Keratinocyte (primary cell): ENCODE measurements at places on chromosomes 11 and 22. TPM values are rescaled to one million over a fixed set of nuclear protein-coding genes. Genes with fewer than 3 reads are reported as not detected.
A peak's percentile ranks its signal among the peaks of the same experiment; 100 is the strongest.

ASCL2 gene
- 0.07 to 0.36 TPM (median 0.26 TPM) in 3 replicates for polyA plus RNA-seq

FOLR1 gene
- 0.13 to 0.50 TPM (median 0.33 TPM) in 3 replicates for polyA plus RNA-seq

DNA sequence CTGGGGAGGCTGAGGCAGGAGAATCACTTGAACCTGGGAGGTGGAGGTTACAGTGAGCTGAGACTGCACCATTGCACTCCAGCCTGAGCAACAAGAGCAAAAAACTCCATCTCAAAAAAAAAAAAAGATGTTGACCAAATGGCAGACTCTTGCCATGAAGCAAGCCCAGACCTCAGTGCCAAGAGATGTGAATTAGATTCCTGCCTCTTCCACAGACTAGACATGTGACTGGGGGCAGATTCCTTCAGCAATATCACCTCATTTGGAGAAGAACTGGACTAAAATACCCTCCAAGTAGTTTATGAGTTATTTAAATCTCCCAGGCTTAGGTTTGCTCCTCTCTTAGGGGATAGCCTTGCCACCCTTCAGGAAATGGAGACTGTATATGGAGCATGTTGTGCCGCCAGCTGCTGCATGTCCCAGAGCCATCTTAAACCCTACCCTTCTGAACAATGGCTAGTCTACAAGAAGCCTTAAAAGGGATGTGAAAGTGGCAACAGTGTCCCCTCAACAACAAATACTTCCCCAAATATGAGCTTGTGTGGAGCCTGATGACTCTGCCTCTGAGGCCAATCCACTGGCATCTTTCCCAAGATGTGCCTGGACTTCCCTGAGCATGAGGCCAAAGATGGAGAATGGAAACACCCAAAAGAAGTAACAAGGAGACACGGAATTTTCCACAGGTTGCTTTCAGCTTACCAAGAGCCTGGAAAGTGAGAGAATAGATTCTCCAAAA is 763 bp upstream of the MS4A7 start:
- no peaks in the 10 kb centered on the region for H3K36me3 ChIP-seq
- no peak for DNase-seq
- H3K27ac ChIP-seq, result no peak overlapping the region
- H3K4me1 ChIP-seq, result no peaks in the 10 kb centered on the region

DNA sequence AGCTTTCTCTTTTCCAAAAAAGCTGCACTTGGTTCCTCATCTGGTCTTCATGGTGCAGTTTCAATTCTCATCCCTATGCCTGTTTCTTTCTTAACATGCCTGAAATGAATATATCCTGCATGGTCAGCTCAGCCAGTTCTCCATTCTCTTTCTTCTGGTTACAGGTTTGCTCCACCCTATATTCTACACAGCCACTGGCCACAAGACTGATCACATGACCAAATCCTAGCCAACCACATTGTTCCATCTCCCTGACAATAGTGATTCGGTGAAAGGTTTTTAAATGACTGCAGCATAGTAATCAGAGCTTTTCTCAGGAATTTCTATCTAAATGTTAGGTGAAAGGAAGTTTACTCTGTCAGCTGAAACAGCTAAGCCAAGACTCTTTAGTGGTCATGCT is 891.4 kb downstream of the METTL15 start:
- no peaks in the 10 kb centered on the region for H3K27me3 ChIP-seq
- no peak overlapping the region for H3K27ac ChIP-seq
- DNase-seq, result no peak

KLHDC7B gene
- 0.01 to 0.08 TPM in 2 of 3 replicates, not detected in the other for polyA plus RNA-seq

NAALAD2 gene
- not detected in 3 replicates for polyA plus RNA-seq

- DNase-seq, result no peak
- no peak overlapping the region for H3K4me3 ChIP-seq
- no peaks in the 10 kb centered on the region for H3K27me3 ChIP-seq
- no peaks in the 10 kb centered on the region for H3K4me1 ChIP-seq
- H3K36me3 ChIP-seq, result no peaks in the 10 kb centered on the region
Measured at GRCh38 chr11:84117394-84117793, 831.2 kb upstream of the CCDC90B start.

POU2F3 gene
- 0.61 to 0.96 TPM (median 0.90 TPM) in 3 replicates for polyA plus RNA-seq

GRCh38 chr11:88535916-88536547 is 198.5 kb upstream of the CTSC start:
- no peak overlapping the region for H3K4me3 ChIP-seq
- H3K27me3 ChIP-seq, result no peaks in the 10 kb centered on the region
- H3K36me3 ChIP-seq, result no peaks in the 10 kb centered on the region

DNA sequence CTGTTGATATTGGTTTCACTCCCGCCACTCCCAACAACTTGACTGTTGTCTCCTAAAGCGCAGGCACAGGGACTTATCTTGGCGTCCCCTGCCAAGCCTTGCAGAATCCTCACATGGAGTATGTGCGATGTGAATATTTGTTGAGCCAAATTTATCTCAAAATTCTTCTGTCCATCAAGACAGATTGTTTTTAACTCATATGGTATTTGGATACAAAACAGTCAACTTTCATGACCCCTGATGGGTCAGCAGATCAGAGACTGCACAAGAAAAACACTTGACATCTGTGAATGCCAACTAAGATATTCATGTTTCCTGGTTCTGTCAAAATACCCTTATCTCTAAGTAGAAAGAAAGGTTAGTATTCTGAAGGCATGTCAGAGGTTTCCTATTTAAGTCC is 221.7 kb upstream of the BLID start:
- H3K27ac ChIP-seq, result no peak overlapping the region
- H3K4me1 ChIP-seq, result peaks cover 4% of the 10 kb centered on the region
- no peaks in the 10 kb centered on the region for H3K36me3 ChIP-seq
- H3K4me3 ChIP-seq, result no peak overlapping the region

TSPAN32 gene
- not detected in 3 replicates for polyA plus RNA-seq

EMID1 gene
- not detected in 3 replicates for polyA plus RNA-seq

- H3K27me3 ChIP-seq, result peaks cover 11% of the 10 kb centered on the region
- H3K27ac ChIP-seq, result no peak overlapping the region
- no peaks in the 10 kb centered on the region for H3K36me3 ChIP-seq
- no peak for DNase-seq
- H3K4me1 ChIP-seq, result no peaks in the 10 kb centered on the region
Measured at GRCh38 chr22:19664406-19664805, 49.9 kb upstream of the SEPTIN5 start.

DNA sequence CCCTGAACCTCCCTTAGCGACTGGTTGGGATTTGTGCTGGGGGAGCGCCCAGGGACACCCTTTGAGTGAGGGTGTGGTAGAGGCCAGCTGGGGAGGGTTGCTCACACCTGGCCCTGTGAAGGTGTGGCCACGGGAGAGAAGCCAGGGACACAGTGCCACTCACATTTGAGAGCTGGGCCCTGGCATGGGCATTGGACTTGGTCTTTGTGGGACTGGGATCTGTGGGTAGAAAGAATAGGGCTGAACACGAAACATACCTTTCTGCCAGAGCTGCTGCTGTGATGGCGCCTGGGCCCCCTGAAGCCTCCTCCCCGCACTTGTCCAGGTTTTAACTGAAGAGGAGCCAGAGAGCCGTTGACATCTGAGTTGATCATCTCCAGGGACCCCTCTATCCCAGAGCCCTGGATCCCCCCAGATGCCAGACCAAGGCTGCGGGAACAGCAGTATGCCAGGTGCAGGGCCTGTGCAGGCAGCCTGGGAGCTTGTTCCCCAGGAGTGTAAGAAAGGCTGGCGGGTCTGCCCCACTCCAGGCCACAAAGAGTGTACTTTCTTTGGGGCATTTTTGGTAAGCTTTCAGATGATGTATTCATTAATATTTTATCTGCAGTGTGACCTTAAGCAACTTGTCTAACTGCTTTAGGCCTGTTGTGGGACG is 284.1 kb downstream of the TBC1D22A start:
- no peak overlapping the region for H3K4me3 ChIP-seq
- no peak overlapping the region for H3K27ac ChIP-seq
- no peaks in the 10 kb centered on the region for H3K4me1 ChIP-seq
- peaks cover 4% of the 10 kb centered on the region for H3K36me3 ChIP-seq
- H3K27me3 ChIP-seq, result no peaks in the 10 kb centered on the region

DNA sequence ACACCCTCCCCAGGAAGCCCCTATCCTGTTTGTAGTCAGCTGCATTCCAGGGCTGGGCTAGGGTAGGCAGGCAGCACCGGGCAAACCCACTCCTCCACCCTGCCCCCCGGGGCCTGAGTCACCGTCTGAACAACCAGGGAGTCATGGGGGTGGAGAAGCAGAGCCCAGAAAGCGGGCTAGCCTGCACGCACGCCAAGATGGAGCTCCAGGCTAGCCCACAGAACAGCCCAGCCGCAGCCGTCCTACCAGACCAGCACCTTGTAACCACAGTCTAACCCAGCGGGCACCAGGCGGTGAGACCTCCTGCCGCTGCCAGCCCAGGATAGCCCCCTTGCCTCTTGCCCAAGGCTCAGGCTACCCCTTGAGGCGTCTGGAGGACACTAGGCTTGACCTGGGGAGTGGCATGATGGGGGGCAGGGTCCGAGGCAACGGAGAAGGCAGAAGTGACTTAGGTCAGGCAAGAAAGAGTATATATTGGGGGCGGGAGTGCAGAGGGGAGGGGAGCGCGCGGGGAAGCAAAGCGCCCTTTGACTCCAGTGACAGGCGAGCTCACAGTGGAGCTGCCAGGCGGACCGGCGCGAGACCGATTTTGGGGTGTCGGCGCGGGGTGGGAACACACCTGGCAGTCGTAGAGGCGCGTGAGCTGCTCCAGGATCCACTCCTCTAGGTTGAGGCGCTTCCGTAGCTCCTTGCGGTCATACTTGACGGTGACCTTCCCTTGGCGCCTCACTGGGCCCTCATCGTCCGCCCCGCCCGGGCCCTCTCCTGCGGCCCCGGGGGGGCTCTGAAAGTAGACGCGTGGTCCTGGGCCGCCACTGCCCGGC is 734 bp downstream of the PPP1R14B start:
- H3K4me1 ChIP-seq, result peaks cover 36% of the 10 kb centered on the region
- H3K27ac ChIP-seq, result peak overlapping the region; percentile 88
- peak overlapping the region; percentile 88 for H3K4me3 ChIP-seq
- H3K27me3 ChIP-seq, result no peaks in the 10 kb centered on the region

DNA sequence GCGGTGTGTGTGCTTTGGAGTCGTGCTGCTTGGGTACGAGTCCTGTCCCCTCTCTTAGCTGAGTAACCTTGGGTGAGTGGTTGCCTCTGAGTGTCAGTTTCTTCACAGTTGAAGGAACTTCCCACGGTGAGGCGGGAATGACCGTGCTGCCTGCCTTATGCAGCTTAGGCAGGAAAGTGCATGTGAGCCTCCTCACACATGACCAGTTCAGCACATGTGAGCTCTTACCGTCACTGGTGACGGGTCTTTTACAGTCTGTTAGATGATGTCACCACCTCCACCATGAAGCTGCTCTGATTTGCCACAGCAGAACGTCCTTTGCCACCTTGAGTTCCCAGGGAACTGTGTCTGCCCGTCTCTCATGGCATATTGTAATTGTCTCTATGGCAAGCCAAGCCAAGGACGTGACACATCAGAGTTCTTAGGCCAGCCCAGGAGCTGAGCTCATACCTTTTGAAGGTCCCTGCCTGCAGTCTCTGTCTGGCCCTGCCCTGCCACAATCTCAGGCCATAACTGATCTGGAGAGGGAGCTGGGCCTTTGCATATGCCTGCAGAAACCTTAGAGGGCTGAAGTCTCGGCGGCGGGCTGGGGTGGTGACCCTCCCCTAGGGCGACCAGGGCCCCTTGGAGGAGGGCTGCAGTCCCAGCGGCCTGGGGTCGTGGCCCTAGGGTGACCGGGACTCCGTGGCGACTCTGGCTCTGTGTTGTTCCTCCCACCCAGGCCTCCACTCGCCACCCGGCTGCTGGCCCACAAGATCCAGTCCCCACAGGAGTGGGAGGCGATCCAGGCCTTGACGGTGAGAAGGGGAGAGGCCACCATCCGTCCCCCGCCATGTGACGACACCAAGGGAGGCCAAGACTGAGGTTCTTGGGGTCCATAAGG is 7.8 kb downstream of the GGA1 start:
- no peaks in the 10 kb centered on the region for H3K27me3 ChIP-seq
- no peak for DNase-seq
- peaks cover 5% of the 10 kb centered on the region for H3K4me1 ChIP-seq
- no peak overlapping the region for H3K4me3 ChIP-seq

DNA sequence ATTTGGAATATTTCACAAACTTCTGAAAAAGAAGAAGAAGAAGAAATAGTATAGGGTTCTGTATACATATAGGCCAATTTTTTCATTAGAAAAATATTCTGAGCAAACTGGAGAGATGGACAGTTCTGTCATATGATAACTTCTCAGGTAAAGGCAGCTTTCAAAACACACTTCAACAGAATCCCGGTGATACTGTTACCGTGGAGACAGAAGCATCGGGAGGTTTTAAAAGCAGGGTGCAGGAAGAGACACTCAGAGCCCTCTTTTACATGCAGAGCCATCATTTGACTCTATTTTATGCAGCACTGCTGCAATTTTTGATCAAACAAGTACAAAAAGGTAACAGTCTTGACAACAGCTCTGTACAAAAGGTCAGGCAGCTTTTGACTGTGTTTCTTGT is 1785.4 kb downstream of the LRRC4C start:
- H3K27ac ChIP-seq, result no peak overlapping the region
- no peaks in the 10 kb centered on the region for H3K36me3 ChIP-seq
- no peak overlapping the region for H3K4me3 ChIP-seq
- H3K4me1 ChIP-seq, result no peaks in the 10 kb centered on the region
- DNase-seq, result no peak
- H3K27me3 ChIP-seq, result no peaks in the 10 kb centered on the region
